ENCODE measurements at places on chromosomes 2 and 18. TPM values are rescaled to one million over a fixed set of nuclear protein-coding genes. Genes with fewer than 3 reads are reported as not detected.

DNA sequence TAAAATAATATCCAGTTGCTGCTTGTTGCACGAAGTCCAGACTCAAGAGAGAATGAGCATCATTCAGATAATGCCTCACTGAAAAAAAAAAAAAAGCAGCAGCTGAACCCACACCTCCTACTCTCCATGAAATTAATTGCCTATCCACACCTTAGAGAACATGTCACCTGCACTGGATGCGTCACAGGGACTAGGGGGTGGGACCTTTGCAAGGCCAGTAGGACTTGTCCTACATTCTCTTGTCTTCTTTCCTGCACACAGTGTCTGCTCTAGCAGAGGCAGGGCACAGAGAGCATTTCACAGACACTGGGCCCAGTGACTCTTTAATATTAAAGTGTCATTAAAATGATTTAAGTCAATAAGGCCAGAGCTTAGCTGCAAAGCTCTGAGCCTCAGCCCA is at the start of gene ABCA12:
Gene ABCA12 (minus strand): TSS at position 148 of the 400 bp plus-strand sequence. CDS start 418 bp downstream, outside the sequence.
- no peak within 1 kb of the TSS for H3K4me3 ChIP-seq
- H3K36me3 ChIP-seq = no peaks in the 10 kb centered on the region
- H3K4me1 ChIP-seq = no peaks in the 10 kb centered on the region
- DNase-seq = no peak
- no peaks in the 10 kb centered on the region for H3K27me3 ChIP-seq

DNA sequence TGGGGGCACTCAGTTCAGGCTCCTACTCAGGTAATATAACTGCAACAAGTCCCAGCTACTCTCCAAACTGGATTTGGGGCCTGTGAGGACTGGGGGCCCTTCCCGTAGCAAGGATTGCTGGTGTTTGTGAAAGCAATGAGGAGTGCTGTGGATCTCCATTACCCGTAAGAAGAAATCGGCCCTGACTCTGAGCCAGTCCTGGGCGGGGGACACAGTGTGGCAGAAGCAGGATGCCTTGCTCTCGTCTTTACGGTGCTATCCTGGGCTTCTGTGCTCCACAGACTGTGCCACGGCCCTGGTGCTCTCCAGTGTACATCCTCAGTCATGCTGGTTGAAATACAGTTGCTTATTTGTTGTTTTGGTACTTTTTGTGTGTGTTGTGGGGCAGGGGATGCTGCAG is 172.9 kb downstream of the NDUFA10 start:
- no peak for DNase-seq
- no peaks in the 10 kb centered on the region for H3K36me3 ChIP-seq
- no peaks in the 10 kb centered on the region for H3K27me3 ChIP-seq
- no peaks in the 10 kb centered on the region for H3K4me1 ChIP-seq

DNA sequence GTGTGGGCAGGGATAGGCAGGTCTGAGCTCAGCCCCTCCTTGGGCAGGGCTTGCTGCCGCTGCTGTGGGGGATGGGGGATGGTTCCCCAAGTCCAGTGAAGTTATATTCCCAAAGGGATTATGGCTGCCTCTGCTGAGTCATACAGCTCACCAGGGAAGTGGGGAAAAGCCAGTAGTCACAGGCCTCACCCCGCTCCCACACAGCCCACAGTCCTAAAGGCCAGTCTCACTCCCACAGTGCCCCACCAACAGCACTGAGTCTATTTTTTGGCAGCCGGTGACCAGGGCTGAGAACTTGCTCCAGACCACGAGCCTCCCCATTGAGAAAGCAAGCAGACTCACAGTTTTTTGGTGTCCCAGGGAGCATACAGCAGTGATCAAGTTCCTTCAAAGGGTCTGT is 173.3 kb downstream of the OSR1 start:
- H3K4me1 ChIP-seq = peaks cover 2% of the 10 kb centered on the region
- H3K36me3 ChIP-seq = no peaks in the 10 kb centered on the region
- no peak overlapping the region for H3K4me3 ChIP-seq
- no peaks in the 10 kb centered on the region for H3K27me3 ChIP-seq
- no peak for DNase-seq

RANBP2 gene
- 57.1 TPM for total RNA-seq

- no peak overlapping the region for H3K27ac ChIP-seq
- DNase-seq = no peak
- H3K36me3 ChIP-seq = no peaks in the 10 kb centered on the region
- H3K4me3 ChIP-seq = no peak overlapping the region
- no peaks in the 10 kb centered on the region for H3K27me3 ChIP-seq
These were observed 989.9 kb downstream of the DCDC2C start for GRCh38 chr2:4693266-4693665.

OTOS gene
- not detected for total RNA-seq

- no peaks in the 10 kb centered on the region for H3K36me3 ChIP-seq
- no peak overlapping the region for H3K27ac ChIP-seq
- peaks cover 100% of the 10 kb centered on the region for H3K27me3 ChIP-seq
- DNase-seq = no peak
- H3K4me3 ChIP-seq = no peak overlapping the region
- peaks cover 51% of the 10 kb centered on the region for H3K4me1 ChIP-seq
These were observed 2.3 kb downstream of the FEV start for GRCh38 chr2:218982586-218983262.

DDX1 gene
- total RNA-seq = 81.1 TPM

CLEC4F gene
- total RNA-seq = not detected
